SK-N-SH (cell line): ENCODE measurements at places on chromosomes 1 and 21.

- DNase-seq: no peak
These were observed 11.1 kb downstream of the CYP2J2 start for GRCh38 chr1:59915516-59915915.

GRCh38 chr1:18583326-18583941, 47.2 kb upstream of the PAX7 start:
- DNase-seq: no peak

DNA sequence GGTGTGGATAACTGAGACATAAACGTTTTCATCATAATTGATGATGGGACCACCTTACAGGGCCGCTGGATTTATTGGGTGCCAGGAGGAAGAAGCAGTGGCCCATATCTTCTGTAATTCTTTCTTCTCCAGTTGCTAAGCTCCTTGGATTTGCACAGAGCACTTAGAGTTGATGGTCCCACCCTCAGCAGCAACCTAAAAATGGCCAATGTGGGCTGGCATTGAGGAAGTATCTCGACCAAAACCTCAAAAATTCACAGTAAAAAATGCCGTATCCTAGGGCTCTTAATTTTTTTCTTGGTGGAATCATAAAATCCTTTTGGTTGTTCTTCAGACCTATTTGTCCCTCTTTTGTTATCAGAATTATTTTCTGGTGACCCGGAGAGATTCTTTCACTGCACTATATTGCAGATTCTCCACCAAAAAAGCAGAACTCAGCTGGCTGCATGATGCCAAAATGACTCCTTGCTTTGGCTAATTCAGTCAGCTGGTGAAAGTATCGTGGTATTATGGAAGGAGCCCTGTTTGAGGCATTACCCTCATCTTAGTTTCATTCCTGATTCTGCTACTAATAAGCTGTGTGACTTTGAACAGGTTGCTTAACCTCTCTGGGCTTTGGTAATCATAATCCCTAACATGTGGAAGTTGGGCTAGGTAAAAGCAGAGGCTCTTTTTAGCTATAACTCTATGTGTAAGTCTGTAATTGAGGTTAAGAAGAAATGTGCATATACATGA, 27.6 kb downstream of the KIRREL1 start:
- no peak for DNase-seq

DNA sequence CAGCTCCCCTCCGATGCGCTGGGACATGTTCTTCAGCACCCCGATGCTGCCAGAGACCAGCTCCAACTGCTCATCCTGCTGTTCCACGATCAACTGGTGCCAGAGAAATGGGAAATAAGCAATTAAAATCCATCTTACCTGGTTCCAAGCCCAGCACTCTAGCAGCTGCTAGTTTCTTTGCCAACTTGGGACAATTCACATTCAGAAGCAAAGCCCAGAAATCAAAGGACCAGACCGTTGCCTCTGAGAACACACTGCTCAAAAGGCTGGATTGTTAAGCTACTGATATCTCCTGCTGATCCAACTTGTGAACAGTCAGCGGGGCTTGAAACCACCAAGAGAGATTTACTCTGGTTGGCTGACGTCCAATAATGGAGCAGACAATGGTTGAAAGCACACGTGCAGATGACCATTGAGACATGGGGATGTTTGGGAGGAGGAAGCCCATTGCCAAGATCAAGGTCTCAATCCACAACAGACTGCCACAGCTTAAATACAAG, 34.4 kb downstream of the STX6 start:
- DNase-seq: no peak

DNA sequence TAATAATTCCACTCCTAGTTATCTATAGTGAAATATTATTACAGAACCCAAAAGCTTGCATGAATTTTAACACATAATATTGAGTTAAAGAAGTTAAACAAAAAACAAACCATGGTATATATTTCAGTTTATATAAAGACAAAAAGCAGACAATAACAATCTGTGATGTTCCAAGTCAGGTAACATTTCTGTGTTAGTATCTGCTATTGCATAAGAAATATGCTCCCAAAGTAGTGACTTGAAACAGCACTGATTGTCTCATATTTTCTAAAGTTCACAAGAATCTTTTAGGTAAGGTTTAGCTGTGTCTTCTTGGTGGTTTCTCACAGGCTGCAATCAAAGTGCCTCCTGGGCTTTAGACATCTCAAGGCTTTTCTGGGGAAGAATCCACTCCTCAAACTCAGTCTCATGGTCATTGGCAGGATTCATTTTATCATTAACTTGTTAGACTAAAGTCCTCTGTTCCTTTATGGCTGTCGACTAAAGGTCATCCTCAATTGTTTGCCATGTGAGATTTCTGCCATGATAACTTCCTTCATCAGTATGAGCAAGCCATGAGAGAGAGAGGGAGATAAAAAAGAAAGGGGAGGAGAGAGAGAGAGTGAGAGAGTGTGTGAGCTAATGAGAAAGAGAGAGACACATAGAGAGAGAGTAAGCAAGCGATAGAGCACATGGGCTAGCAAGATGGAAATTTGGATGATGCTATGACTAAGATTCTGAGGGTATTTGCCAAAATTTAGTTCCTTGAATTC, 19.9 kb downstream of the GBP1 start:
- DNase-seq: no peak

GRCh38 chr1:227437495-227438008, 119.3 kb upstream of the CDC42BPA start:
- peak; percentile 82 for DNase-seq

- DNase-seq: peak; percentile 62
These were observed 11.2 kb downstream of the TNFRSF1B start for GRCh38 chr1:12177999-12178441.

GRCh38 chr1:26269198-26269550, 10.7 kb upstream of the SH3BGRL3 start:
- no peak for DNase-seq

GRCh38 chr21:34642211-34643075, 26.4 kb upstream of the CLIC6 start:
- no peak for DNase-seq

DNA sequence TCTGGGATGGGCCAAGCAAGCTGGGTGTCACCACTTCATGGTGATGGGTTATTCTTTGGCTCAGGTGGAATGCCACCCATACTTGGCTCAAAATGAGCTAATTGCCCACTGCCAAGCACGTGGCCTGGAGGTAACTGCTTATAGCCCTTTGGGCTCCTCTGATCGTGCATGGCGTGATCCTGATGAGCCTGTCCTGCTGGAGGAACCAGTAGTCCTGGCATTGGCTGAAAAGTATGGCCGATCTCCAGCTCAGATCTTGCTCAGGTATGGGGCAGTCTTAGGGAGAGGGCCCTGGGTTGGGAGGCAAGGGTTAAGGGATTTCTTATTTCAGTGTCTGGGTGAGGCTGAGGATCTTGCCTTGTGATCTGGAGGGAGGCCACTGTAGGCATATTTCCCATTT, 15.4 kb upstream of the NASP start:
- DNase-seq: no peak

- DNase-seq: no peak
These were observed 10.4 kb downstream of the DNAJC6 start for GRCh38 chr1:65319754-65320153.

DNA sequence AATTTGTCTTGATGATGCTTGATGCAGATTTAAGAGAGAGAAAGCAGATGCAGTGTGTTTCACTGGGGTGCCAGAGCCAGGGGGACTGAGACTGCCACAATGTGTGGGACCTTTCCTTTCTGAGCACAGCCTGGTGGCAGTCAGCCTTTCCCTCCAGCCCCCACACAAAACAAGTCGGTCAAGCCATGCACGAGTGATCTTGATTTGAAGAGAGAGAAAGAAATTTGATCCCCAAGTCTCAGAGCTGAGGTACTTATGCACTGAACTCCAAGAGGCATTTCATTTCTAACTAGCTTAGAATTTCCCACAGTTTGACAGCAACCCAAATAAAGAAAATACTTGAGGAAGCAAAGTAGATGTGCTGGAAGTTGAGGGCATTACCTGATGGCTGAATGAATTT, 193.8 kb downstream of the ST6GALNAC3 start:
- DNase-seq: no peak

DNA sequence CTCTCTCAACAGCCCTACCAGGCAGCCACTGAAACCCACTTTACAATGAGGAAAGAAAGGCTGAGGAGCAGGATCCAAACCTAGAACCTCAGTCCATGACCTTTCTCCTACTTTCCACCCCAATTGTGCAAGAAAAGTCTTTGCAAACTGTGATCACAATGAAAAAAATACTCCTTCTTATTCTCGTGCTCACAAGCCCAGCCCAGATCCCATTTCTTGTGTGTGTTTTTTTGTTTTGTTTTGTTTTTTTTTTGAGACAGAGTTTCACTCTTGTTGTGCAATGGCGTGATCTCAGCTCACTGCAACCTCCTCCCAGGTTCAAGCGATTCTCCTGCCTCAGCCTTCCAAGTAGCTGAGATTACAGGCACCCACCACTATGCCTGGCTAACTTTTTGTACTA, 97.7 kb downstream of the CRYAA start:
- no peak for DNase-seq

- DNase-seq: no peak
These were observed 35.7 kb upstream of the PLA2G4A start for GRCh38 chr1:186792870-186793581.
